ELR (cell line): ENCODE measurements at places on chromosomes 7 and 10.
A peak's percentile ranks its signal among the peaks of the same experiment; 100 is the strongest.

DNA sequence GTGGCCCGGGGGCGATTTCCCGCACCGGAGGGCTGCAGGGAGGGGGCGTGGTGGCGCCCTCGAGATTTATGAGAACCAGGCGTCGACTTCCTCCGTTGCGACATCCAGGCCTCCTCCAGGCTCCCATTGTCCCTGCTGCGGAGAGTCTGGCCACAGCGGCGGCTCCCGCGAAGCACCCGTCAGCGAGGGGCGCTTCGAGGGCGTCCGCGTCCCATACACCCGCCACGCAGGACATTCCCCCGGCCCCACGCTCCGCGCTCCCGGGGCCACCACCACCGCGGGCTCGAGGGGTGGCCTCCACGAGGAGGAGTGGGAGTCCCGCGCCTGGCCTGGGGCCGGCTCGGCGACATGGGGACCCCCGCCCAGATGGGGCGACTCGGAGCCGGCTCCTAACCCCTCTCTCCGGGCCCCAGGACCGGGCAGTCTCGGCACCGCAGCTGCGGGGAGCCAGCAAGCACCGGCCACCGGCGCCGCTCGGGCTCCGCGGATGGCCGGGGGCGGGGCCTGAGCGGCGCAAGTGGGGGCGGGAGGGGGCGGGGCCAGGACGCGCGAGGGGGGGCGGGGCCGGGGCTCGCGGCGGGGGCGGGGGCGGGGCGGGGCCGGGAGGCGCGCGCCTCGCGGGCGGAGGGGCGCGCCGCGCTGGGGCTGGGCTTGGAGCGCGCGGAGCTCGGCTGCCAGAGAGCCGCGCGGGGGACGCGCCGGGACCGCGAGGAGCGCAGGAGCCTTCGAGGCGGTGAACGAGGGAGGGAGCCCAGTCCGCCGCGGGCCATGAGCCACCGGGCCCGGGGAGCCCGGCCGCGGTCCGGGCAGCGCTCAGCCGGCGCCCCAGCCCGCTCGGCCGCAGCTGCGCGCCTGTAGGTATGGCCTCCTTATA, at the start of gene SH2B2:
Gene SH2B2, plus strand, starts transcription at position 632 of the 874 bp plus-strand sequence. CDS start 13,683 bp downstream, outside the sequence.
- peak; percentile 71 for DNase-seq

- no peak for DNase-seq
Observed at GRCh38 chr7:155804431-155804831, 7.8 kb downstream of the SHH start.

- peak; percentile 46 for DNase-seq
Observed at GRCh38 chr10:63431962-63432797, 33.6 kb downstream of the JMJD1C start.

GRCh38 chr10:93461807-93462178, 20.3 kb downstream of the MYOF start:
- peak; percentile 76 for DNase-seq

DNA sequence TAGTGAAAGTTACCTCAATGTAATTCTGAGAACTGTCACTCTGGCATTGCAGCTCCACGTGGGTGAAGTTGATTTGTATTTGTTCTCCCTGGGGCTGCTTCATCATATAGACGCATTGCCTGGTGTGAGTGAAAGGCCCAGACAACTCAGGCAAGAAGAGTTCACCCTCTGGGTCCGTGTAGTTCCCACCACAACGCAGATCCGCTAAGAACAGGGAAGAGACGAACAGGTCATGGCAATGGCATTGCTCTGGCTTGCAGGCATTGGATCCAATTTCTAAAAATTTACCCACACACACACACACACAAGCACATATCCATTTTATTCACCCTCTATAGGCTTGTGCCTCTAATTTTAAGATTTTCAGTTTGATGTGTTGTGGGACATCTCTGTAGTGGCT, 45.4 kb downstream of the CUBN start:
- DNase-seq: no peak

- DNase-seq: peak; percentile 44
Observed at GRCh38 chr7:105011141-105011830, 2.7 kb upstream of the KMT2E start.

DNA sequence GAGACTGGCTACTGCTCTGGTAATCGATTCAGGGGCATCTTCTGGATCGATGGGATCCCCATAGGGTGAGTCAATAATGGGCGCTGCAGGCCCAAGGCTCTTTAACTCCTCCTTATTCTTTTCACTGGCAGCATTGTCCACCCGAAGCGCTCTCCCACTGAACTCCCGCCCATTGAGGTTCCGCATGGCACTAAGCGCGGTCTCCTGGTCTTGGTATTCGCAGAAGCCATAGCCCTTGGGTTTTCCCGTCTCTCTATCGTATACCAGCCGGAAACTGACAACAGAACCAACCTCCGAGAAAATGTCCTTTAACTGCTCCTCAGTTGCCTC, 285 bp downstream of the CSTF2T start:
- peak; percentile 53 for DNase-seq

GRCh38 chr10:89404104-89405047, 10.0 kb upstream of the IFIT5 start:
- DNase-seq: no peak

- DNase-seq: no peak
Observed at GRCh38 chr7:151188252-151188542, 1.1 kb upstream of the ASB10 start.

GRCh38 chr7:137940656-137941518, 61.0 kb downstream of the CREB3L2 start:
- DNase-seq: no peak

- DNase-seq: no peak
Observed at GRCh38 chr10:43230909-43231522, 35.8 kb downstream of the RASGEF1A start.

DNA sequence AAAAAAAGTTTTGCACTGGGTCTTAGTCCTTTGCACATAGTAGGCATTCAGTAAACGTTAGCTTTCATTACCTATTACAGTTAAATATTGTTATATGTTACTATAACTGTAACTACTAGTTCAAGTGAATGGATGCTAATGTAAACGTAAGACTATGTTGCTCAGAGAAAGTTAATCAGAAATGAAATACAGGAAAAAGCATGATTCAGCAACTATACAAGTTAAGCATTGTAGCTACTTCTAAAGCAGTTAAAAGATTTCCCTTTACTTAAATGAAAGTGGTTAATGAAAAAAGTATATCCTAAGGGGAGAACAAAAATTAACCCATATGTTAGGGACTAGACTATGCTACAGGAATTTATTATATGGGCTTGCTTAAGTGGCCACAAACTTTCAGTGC, 121.2 kb downstream of the SKAP2 start:
- no peak for DNase-seq

GRCh38 chr10:24240041-24240751, 31.3 kb downstream of the KIAA1217 start:
- no peak for DNase-seq

DNA sequence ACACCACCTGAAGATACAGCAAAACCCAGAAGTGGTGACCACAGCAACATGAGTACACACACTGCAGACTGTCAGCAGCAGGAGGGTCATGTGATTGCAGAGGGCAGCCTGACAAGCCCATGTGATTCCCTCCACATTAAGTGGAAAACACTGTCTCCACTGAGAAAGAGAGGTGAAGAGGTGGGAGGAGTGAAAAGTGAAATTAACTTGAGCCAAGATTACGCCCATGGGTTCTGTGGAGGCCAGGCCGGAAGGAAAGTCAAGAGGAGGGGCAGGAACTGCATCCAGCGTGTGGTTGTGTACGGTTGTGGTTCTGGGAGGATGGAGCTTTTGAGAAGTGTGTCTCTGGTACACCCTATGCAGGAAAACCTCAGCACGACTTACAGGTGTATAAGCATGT, 138.5 kb downstream of the PLXNA4 start:
- no peak for DNase-seq

GRCh38 chr10:24762161-24762924, 38.7 kb upstream of the ARHGAP21 start:
- no peak for DNase-seq

GRCh38 chr7:35546691-35547429, 148.1 kb downstream of the HERPUD2 start:
- DNase-seq: no peak

GRCh38 chr7:110522061-110522760, 568.7 kb upstream of the LRRN3 start:
- DNase-seq: no peak

GRCh38 chr10:123144697-123145541, 3.0 kb upstream of the HMX2 start:
- peak; percentile 34 for DNase-seq

DNA sequence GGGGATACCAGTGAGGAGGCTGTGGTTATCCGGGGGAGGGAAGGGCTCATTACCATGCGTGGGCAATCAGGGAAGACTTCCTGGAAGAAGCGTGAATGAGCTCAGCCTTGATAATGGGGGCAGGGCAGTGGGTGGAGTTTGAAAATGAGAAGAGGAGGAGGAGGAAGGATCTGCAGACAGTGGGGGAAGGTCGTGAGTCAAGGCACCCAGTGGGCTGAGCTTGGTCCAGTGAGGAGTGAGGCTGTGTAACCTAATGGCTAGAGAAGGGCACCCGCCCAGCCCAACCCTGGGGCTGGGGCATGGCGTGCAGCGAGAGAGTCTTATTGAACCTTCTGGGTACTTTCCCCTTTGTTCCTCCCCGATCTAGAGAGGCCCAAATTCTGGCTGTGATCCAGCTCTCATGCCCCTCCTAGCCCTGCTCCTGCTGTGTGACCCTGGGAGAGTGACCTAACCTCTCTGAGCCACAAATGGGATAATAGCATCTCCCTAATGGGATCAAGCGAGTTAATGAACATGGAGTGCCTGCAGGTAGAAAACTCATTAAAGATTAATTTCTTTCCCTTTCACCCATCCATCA, 31.5 kb downstream of the CLIP2 start:
- no peak for DNase-seq

GRCh38 chr7:100516135-100516812, 22.7 kb upstream of the AGFG2 start:
- DNase-seq: peak; percentile 66

DNA sequence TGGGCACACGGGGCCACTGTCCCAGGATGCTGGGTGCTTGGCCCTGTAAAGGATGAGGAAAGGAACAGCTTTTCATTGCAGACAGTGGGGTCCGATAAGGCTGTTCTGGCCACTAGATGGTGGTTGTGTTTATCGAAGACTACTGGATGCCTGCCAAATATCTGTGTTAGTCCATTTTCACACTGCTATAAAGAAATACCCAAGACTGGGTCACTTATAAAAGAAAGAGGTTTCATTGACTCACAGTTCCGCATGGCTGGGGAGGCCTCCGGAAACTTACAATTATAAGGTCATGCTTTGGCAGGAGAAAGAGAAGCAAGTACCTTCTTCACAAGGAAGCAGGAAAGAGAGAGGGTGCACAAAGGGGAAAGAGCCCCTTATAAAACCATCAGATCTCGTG, 32.2 kb upstream of the GARS1 start:
- DNase-seq: peak; percentile 37

DNA sequence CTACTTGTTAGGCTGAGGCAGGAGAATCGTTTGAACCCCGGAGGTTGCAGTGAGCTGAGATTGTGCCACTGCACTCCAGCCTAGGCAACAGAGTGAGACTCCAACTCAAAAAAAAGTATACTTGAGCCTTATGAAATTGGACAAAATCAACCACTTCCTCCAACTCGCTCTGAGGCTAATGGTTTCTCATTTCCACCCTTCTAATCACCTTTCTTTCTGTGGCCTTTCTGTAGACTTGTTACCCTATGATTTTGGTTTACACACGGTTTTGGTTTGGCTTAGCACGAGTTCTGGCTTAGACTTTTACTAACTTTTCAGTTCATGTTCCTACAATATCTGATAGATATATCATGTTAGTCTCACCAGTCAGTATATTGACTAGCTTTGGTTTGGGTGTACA, 152.0 kb downstream of the PHTF2 start:
- no peak for DNase-seq

DNA sequence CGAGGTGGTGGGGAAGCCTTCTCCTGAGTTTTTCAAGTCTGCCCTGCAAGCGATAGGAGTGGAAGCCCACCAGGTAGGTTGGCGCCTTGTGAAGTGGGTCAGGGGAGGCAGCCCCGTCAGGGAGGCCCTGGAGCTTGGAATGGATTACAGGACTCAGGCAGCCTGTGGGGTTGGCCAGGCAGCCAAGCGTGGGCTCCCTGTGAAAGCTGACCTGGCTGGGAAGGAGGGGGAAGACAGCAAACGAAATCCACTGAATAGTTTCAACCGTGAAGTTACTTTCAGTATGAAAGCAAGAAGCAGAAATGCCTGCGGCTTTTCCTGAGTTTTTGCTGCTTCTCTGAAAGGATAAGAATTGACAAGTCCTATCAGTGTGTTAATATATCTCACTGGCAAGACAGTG, 36.4 kb downstream of the LHPP start:
- DNase-seq: no peak

- no peak for DNase-seq
Observed at GRCh38 chr7:122869260-122869659, 17.0 kb downstream of the CADPS2 start.

GRCh38 chr10:27626890-27627289, 118.7 kb downstream of the MKX start:
- DNase-seq: no peak

DNA sequence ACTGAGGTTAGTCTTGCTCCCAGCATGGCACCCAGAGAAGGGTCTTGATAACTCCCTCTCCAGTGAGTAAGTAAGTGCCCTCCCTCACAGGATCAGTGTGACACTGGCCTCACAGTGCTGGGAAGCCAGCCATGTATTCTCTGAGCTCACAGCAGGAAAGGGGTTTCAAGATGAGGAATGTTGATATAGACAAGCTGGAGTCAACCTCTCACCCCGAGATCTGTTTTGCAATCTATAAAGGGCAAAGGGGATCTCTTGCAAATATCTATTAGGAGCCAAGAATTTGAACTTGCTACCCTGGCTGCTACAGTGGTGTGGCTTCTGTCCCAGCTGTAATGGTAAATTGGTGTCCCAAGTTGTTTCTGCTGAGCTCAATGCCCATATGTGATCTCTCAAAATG, 70.2 kb upstream of the ADAM12 start:
- peak; percentile 45 for DNase-seq

DNA sequence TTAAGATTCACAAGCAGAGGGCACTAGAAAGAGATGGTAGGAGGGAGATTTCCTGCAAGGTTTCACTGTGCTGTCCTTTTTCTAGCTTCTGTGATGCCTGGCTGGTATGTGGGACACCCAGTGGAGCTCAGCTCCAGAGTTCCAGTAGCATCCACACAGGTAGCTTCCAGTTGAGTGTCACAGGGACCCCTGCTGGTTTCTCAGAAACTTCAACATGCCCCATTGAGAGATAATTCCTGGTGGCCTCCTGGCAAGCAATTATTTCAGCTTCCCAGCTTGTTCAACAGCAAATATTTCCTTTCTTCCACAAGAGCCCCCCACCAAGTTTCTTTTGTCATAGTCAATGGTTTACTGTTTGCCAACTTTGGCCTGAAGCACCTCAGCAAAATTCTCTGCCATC, 858.7 kb downstream of the REEP3 start:
- DNase-seq: no peak

GRCh38 chr7:112509402-112509801, 28.6 kb downstream of the LSMEM1 start:
- no peak for DNase-seq
